ENCODE measurements at places on chromosomes 16 and 17.
A peak's percentile ranks its signal among the peaks of the same experiment; 100 is the strongest.

- DNase-seq, result no peak
Observed at GRCh38 chr17:79465011-79465680, 145.7 kb downstream of the RBFOX3 start.

GRCh38 chr17:14986127-14986526 lies 279.0 kb downstream of the PMP22 start:
- DNase-seq, result no peak

DNA sequence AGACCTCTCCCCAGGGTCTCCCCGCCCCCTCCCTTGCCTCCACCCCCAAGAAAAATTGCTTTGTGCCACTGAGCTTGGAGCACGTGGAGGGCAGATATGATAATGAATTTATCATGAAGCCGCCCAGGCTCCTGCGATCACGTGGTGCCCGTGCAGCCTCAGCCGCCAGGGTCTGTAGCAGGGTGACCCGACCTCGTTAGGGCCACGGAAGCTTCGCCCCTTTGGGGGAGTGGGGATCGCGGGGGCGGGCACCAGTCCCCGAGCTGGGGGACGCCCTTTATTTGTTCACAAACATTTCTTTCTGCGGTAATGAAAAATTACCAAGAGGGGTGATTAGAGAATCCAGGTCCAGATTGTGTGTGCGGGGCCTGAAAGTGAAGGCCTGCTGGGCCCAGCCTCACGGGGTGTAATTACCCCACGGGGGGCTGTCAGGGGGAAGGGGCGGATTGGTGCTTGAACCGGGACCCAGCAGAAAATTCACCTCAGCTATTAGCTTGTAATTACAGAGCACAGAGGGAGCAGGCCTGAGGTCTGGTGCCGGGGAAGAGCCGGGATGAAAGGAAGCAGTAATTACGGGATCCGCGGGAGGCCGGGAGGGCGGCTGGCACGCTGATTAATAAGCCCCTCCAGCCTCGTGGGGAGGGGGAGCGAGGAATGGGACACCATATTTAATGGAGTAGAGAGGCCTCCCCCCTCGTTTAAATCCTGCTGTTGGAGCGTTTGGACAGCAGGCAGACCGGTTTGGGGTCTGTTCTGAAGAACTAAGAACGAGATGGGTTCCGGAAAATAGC lies 13.3 kb downstream of the GSE1 start:
- DNase-seq, result no peak

- no peak for DNase-seq
Observed at GRCh38 chr17:51833045-51833444, 325.5 kb downstream of the CA10 start.

- no peak for DNase-seq
Observed at GRCh38 chr16:12763517-12763916, 40.2 kb downstream of the CPPED1 start.

GRCh38 chr17:45703348-45703747 lies 80.8 kb upstream of the CRHR1 start:
- DNase-seq, result no peak

DNA sequence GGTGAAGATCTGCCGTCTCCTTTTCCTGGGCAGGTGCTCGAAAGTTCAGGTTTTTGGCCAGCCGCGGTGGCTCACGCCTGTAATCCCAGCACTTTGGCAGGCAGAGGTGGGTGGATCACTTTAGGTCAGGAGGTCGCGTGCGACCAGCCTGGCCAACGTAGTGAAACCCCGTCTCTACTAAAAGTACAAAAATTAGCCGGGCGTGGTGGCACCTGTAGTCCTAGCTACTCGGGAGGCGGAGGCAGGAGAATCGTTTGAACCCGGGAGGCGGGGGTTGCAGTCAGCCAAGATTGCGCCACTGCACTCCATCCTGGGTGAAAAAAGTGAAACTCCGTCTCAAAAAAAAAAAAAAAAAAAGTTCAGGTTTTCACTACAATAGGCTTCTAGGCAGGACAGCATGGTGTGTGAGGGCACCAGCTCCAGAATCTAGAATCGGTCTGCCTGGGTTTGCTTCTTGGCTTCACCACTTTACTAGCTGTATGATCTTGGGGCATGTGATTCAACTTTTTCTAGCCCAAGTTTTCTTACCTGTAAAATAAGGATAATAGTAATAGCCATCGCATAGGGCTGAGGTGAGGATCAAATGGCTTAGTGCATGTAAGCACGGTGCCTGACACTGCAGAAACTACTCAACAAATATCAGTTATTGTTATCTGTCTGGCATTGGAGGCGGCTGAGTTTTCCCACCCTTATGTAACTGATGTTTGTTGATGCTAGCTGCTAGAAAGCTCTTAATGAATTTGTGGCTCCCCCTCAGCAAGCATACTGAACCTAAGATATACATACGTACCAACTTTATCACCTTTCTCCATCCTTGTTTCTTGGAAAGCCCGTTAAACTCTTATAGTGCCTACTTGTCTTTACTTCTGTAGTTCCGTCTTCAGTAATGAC lies 1.3 kb downstream of the PSMD12 start:
- no peak for DNase-seq

DNA sequence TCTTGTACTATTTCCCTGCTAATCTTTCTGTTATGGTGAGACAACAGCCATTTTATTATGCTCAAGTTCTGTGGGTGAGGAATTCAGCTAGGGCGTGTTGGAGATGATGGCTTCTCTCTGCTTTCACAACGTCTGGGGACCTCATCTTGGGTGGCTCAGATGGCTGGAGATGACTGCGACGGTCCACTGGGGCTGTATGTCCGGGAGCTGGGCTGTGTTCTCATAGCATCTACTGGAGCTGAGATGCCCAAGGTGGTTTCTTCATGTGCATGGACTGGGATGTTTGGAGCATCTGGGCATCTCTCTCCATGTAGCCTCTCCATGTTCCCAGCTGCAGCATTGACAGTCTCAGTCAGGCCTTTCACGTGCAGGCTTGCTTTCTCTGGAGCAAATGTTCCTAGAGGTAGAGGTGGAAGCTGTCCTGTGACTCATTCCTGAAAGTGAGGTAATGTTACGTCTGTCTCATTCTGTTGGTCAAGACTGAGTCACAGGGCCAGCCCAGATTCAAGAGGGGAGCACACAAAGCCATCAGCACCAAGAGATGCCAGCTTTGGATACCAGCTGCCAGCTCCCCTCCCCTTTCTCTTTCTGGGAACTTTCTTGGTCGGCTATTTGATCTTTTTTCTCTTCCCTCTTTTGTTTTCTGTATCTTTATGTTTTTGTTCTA lies 96.2 kb downstream of the RAP1GAP2 start:
- peak; percentile 6 for DNase-seq

- DNase-seq, result no peak
Observed at GRCh38 chr16:71648921-71649320, 22.9 kb downstream of the MARVELD3 start.

DNA sequence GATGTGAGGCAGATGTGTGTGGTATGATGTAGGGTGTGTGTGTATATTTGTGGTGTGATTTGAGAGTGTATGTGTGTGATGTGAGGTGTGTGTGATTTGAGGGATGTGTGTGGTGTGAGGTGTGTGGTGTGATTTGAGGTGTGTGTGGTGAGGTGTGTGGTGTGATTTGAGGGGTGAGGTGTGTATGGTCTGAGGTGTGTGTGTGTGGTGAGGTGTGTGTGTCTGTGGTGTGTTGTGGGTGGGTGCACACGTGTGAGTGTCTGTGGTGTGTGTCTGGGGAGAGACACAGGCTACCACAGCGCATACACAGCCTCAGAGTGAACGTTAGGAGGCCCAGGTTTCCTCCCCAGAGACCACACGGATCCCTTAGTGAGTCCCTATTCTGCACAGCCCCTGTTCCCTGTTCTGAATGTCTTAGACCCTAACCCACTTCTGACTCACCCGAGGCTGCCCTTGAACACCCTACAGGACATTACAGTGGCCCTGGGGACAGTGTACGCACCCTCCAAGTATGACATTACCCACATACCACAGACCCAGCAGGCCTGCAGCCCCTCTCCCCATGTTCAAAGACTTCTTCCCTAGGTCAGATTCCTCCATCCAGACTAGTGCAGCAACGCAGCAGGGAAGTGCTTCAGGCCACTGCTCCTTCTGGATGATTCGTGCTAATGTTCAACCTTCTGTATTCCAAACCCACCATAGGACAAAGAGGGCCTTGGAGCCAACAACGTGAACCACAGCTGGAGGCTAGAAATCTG lies 3.5 kb upstream of the RAB37 start:
- no peak for DNase-seq

DNA sequence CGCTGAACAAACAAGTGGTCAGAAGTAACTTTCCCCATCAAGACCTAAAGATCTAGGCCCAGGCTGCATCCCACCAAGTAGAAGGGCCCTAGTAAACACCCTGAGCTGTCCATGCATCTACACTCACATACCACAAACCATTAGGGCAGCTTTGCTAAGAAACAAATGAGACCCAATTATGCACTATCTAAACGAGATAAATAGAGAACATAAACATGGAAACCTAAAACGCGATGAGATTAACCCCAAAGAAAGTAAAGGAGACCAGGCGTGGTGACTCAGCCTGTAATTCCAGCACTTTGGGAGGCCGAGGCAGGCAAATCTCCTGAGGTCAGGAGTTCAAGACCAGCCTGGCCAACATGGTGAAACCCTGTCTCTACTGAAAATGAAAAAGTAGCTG lies 5.8 kb downstream of the TXNDC11 start:
- DNase-seq, result no peak

DNA sequence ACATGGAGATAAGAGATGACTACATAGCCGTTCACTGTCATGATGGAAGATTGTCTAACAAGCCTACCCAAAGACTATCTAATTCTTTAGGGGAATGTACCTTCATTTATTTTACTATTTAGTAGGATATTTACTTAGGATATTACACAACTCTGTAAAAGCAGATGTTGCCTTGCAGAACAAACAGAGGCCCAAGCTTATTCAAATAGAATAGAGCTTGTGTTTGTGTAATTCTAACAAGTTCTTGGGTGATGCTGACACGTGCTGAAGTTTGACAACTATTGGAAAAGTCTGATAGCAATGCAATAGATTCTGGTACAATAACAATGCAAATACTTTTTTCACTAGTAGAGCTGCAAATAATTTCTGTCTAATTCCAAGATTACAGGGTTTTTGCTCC lies 447.6 kb downstream of the TOX3 start:
- no peak for DNase-seq

GRCh38 chr16:50467943-50468748 lies 80.0 kb upstream of the NKD1 start:
- DNase-seq, result no peak

DNA sequence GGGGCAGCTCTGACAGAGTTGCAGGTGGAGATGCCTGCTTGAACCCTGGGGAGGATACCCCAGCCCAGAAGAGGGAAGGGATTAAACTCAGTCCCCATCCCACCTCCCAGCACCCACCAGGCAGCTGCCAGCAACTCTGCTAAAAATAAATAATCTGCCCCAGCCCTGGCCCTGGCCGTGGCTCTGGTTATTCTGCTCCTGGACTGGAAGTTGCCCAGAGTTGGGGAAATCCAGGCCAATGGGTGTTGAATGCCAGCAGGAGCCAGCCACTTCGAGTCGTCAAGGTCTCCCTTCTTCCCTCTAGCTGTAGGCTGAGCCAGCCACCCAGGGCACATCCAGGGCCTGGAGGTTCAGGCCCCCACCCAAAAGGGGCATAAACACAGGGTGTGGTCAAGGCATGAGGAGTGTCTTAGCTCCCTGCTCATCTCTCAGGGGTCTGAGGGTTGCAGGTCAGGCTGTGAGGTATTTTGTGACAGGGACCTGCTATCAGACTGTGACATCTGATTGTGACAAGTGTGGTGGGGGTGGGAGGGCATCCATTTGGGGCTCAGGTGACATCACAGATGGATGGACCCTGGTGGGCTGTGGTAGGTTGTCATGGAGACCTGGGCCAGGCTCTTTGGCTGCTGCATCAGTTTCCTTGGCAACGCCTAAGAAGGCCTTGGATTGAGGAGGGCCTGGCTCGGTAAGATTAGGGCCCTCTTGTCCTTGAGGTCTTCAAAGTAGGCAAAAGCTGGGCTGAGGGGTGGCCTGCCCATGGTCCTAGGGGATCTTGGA lies 1.0 kb upstream of the RRAD start:
- no peak for DNase-seq

GRCh38 chr16:78694414-78694813 lies 595.0 kb downstream of the WWOX start:
- DNase-seq, result no peak

- DNase-seq, result no peak
Observed at GRCh38 chr17:50864747-50865059, 1.5 kb downstream of the TOB1 start.

- DNase-seq, result no peak
Observed at GRCh38 chr16:84484579-84485254, 19.7 kb downstream of the MEAK7 start.

DNA sequence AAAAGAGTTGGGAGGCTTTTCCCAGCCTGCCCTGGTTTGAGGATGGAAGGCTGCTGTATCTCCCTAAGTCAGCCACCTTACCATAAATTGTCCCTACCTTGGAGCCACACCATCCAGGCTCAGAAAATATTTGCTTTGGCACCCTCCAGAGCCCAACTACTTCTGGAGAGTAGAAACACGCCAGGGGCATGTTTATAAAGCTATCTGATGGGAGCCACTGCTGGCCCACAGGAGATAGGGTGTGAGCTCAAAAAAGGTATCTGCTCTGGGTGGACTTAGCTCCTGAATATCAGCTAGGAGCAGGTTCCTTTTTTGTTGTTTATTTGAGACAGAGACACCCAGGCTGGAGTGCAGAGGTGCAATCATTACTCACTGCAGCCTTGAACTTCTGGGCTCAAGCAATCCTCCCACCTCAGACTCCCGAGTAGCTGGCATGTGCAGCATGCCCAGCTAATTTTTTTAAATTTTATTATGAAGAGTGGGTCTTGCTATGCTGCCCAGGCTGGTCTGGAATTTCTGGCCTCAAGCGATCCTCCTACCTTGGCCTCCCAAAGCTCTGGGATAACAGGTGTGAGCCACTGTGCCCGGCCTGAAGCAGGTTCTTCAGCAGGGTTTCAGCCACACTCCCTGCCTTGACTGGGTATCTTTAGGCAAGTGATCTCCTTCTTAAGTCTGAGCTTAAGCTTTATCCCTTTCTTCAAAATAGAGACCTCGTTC lies 147.1 kb downstream of the SALL1 start:
- DNase-seq, result no peak

GRCh38 chr16:75000481-75001081 lies 1.8 kb downstream of the ZNRF1 start:
- DNase-seq, result no peak

DNA sequence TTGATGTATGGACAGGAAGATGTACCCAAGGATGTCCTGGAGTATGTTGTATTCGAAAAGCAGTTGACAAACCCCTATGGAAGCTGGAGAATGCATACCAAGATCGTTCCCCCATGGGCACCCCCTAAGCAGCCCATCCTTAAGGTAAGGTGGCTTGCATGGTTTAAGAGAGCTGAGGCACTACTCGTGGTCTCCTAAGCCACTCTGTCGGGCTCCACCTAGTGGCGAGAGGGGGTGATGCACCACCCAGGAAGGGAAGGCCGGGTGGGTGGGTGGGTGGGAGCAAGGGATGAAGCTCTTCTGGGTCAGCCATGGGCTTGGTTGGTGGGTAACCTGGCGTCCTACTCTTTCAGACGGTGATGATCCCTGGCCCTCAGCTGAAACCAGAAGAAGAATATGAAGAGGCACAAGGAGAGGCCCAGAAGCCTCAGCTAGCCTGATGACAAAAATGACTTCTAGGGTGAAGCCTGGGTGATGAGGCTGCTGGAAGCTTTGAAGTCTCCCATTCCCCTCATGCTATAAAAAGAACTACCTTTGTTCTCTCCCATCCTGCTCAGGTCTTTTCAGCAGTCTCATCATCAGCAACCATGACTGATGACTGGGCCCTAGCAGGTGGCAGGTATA lies 21.5 kb downstream of the GPR179 start:
- peak; percentile 15 for DNase-seq

- no peak for DNase-seq
Observed at GRCh38 chr16:29148867-29149272, 164.0 kb downstream of the LAT start.

Data from fibroblast of skin of left quadriceps (primary cell).